ENCODE measurements at places on chromosomes 5 and 9.

DNA sequence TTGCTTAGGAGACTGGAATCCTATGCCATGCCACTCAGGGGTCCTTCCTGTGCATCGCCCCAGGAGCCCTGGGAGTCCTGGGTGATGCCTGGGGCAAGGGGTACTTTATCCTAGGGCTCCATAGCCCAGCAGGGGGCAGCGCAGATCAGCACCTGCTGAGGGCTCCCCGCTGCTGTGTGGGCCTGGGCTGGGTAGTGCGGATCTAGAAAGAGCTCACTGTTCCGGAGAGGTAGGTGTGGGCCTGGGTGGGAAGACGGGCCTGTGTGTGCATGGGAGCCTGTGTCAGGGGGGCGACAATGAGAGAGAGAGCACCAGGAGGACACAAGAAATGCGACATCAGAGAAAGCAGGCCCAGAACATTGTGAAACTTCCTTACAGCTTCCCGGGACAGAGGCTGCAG lies 11.4 kb upstream of the DAB2IP start:
- DNase-seq: no peak

GRCh38 chr5:82019342-82020138 lies 47.7 kb downstream of the ATG10 start:
- DNase-seq: no peak

DNA sequence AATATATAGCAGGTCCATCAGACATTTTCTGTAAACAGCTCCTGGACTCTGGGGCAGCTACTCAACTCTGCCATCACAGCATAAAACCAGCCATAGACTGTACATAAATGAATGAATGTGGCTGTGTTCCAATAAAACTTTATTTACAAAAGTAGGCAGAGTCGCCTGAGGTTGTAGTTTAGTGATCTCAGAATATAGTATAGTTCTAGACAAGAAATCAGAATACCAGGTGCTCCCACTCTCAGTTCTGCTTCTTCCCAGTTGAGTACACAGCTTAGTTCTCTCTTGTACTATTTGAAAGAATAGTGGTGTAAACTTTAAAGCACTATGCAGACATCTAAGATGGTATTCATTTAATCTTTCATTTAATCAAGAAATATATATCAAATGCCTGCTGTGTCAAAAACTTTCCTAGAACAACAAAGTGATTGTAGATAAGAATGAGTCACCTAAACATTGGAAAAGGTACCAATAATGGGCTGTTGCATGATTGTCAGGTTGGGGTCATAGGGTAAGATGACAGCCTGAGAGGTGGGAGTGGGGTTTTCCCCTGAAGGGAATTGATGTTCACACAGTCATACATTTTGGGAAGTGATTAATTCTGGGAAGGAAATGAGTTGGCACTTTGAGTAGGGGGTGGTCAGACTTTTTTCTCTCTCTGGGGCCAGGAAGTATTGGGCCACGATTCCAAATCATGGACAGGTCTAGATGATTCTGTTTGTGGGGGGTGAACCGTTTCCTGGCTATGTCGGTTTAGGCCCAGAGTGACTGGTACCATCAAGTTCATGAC lies 37.0 kb downstream of the TNFSF8 start:
- no peak for DNase-seq

- DNase-seq: no peak
Observed at GRCh38 chr5:142608081-142608480, 77.8 kb downstream of the FGF1 start.

- no peak for DNase-seq
Observed at GRCh38 chr5:152226191-152226590, 178.9 kb downstream of the NMUR2 start.

DNA sequence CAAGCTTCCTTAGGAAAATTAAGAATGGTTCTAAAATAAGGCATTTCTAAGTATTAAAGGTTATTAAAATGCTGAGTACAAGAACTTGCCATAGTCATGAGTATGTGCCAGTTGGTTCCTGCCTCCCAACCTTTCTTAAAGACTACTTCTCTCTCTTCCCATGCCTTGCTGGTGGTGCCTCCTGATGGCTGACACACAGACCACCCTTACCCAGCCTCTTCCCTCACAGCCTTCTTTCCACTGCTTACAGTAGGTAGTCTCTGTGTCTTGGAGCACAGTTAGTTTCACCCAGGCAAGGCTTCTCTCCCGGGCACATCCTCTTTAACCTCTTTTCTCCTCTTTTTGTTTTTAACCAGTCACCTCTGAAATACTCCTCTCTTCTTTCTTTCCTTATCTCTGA lies 20.6 kb upstream of the GPR150 start:
- no peak for DNase-seq

DNA sequence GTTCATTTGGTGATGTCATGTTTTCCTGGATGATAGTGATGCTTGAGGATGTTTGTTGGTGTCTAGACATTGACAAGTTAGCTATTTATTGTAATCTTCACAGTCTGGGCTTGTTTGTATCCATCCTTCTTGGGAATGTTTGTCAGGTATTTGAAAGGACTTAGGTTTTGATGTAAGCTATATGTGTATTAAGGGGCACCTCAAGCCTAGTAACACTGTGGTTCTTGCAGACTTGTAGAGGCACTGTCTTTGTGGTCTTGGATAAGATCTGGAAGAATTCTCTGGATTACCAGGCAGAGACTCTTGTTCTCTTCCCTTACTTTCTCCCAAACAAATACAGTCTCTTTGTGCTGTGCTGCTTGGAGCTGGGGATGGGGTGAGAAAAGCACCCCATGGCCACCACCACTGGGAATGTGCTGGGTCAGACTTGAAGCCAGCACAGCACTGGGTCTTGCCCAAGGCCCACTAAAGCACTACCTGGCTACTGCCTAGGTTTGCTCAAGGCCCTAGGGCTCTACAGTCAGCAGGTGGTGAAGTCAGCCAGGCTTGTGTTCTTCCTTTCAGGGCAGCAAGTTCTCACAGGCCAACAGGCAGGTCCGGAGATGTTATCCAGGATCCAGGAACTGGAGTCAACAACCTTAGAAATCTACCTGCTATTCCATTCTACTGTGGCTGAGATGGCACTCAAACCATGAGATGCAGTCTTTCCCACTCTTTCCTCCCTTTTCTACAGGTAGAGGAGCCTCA lies 49.3 kb upstream of the GNA14 start:
- no peak for DNase-seq

DNA sequence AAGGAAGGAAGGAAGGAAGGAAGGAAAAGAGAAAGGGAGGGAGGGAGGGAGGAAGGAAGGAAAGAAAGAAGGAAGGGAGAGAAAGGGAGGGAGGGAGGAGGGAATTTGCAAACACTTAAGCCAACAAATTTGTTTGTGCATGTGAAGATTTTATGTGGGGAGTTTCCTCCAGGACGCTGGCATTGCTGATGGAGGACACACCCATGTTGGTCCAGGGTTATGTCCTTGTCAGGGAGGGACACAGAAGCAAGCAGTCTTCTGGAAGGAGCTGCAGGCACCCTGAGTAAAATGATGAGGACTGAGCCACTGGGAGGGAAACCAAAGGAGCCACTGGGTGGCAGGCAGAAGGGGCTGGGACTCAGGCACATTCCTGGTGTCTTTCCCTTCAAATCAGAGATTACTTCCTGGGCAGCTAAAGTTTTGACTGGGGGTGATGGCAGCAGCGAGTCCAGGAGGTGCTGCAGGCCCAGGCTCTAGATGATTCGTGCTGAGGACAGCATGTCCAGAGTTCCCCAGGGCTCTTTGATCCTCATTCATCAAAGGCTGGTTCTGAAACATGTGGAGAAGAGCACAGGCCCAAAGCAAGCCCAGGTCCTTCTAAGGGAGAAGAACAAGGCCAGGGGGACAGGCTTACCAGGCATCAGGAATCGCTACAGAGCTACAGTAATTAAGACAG lies 109.2 kb downstream of the PAX5 start:
- DNase-seq: no peak

DNA sequence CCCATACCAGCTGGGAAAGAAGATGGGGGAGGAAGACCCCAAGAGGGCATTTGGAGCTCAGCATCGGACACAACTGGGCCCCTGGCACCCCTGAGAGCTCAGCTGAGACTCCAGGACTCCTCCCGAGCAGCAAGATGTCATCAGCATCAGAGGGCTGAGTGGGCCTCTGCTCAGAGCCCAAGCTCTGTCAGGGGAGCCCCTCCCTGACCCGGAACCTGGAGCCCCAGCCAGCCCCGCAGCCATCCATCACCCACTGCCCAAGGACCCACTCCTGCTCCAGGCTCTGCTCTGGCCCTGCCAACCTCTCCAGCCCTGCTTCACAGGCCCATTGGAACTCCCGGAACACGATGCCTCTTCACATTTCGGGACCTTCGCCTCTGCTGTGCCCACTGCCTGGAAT lies 9.8 kb downstream of the NR5A1 start:
- DNase-seq: no peak

DNA sequence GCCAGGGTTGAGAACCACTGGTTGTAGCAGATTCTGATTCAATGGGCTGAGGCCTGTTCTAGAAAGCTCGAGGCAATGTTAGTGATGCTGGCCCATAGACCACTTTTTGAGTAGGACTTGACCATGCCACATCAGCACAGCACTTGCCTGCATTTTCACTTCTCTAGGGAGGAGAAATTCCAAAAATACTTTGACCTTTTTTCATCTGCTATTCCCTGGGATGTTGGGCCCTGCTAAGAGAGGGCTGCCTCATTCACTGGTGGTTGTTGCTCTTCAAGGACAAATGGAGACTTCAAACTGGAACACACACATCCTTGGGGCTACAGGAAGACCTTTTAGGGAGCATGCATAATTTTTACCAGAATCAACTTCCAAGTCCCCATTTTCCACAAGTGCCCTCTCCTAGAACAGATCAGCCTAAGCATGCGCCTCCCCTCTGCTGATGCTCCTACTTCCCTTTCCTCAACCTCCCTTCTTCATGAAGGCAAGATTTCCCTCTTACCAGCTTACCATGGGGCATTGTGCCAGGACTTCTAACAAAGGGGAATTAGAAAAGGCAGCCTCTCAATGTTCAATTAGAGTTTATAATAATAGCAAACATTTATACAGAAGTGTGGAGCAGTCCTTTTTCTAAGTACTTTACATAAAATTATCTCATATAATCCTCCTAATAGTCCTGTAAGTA lies 12.7 kb upstream of the TGFBI start:
- peak; percentile 41 for DNase-seq

DNA sequence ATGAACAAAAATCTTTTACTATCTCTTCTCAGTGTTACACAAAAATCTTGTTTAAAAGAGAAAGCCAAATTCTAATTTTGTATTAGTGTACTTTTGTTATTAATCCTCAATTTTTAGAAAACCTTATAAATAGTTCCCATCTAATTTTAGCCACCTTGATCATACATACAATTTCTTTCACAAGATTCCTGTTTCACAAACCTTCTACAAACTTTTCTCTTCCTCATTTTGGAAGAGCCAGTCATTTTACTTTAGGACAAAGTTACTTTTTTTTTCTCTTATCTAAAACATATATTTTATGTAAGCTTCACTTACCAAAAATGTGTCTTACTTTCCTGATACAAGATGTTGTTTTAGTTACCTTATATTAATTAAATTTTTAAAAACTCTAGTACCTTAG lies 161.3 kb downstream of the YIPF5 start:
- DNase-seq: no peak

- no peak for DNase-seq
Observed at GRCh38 chr9:130938184-130938651, 829 bp downstream of the FIBCD1 start.

DNA sequence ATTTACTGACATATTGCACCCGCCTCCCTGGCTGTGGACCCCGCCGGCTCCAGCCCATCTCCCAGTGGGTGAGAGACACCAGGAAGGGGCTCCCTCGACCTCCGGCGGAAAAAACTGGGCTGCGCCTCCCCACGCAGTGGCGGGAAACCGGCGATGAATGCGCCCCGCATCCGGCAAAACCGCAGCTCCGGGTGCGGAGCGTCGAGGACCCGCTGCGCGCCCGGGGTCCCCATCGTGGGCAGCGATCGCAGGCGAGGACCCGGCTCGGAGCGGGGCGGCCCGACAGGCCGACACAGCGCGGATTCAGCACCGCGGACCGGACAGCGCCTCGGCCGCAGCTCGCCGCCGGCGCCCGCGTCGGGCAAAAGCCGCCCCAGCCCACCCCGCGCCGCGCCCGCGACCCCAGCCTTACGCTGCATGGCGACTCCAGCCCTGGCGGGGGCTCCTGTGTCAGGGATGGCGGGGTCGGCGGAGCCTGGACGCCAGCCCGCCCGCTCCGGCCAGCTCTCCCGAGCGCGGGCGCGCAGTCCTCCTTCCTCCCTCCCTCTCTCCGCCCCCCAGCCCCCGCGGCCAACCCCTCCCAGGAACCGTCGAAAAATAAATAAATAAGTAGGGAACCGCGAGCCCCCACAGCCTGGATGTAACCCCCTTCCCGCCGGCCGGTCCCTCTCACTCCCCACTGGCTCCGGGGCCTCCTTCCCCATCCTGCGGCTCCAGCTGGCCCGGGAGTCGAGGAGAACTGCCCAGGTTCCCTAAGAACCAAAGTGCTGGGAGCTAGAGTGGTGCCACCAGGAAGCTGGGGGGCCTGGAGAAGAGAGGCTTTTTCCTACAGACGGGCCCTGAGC lies 3.1 kb downstream of the LHX3 start:
- DNase-seq: peak; percentile 8

DNA sequence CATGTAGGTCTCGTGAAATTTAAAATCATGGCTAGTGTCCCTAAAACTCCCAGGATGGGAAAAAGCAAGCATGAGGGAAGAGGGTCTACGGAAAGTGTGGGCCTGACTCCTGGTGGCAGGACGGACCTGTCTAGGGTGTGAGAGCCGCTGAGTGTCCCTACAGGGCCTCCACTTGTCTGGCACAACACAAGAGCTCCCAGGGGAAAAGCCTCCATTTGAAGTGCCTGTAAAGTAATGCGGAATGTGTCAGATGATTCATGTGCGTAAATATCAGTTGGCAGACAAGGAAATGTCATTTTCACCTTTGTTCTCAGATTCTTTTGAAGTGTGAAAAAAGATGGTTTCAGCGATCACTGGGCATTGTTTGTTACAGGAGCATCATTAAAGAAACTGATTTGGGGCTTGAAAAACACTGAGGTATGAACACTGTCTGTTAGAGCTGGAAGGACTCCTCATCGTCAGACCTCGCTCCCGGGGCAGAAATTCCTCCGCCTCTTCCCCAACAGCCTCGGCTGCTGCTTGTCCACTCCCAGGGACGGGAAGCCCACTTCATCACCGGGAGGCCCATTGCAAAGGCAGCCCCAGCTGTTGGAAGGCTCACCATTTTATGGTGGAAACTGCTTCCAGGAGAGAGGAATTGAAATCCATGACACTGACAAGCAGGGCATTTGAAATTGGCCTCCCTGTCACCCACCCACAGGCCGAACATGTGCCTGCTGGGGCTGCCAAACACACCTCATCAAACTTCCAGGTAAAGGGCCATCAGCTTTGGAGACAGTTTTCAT lies 240.8 kb downstream of the FSTL4 start:
- DNase-seq: no peak

- DNase-seq: no peak
Observed at GRCh38 chr9:125089331-125089730, 54.0 kb downstream of the SCAI start.

- peak; percentile 40 for DNase-seq
Observed at GRCh38 chr9:18786911-18787650, 245.9 kb downstream of the SAXO1 start.

DNA sequence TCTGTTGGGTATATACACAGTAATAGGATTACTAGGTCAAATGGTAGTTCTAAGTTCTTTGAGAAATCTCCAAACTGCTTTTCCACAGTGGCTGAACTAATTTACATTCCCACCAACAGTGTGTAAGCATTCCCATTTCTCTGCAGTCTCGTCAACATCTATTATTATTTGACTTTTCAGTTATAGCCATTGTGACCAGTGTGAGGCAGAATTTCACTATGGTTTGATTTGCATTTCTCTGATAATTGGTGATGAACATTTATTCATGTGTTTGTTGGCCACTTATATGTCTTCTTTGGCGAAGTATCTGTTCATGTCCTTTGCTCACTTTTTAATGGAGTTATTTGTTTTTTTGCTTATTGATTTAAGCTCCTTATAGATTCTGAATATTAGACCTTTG lies 596.2 kb upstream of the DAB2 start:
- DNase-seq: no peak

GRCh38 chr9:20197976-20198685 lies 409.3 kb upstream of the SLC24A2 start:
- DNase-seq: peak; percentile 18

Data from fibroblast of upper back skin (primary cell).